ENCODE measurements at places on chromosomes 1 and 21. TPM values are rescaled to one million over a fixed set of nuclear protein-coding genes. Genes with fewer than 3 reads are reported as not detected.

The TTC22 gene
- total RNA-seq, result not detected

- no peak for DNase-seq
These were observed 93.2 kb downstream of the PRDM2 start for GRCh38 chr1:13793088-13793730.

DNA sequence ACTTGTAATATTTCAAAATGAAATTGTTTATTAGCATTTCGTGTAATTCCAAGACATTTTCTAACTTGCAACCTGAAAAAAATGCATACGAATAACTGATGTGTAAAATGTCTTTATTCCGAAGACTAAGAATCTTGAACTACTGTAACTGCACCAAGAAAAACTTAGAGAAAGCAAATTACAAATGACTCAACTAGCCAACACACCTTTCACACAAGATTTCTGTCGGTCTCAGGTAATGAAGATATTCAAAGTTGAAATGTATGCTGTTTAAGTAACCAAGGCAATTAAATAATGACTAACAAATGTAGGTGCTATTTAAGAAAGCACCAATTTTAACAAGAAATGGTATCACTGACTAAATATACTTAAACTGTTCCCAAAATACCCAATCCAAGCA is 2.1 kb downstream of the CLSTN1 start:
- no peak for DNase-seq

The SPRR2E gene
- not detected for total RNA-seq

DNA sequence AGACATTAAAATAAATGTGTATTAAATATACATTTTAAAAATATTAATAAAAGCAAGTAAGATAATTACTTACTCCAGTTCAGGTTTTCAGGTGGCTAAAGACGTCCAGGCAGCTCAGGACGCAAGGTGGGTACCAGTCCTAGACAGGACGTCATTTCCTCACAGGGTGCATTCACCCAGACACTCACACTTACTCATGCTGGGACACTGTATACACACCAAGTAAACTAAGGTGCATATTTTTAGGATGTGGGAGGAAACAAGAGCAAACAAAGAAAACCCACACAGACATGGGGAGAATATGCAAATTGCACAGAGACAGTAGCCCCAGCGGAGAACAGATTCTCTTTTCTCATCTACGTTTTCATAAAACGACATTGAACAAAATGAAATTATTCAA is 457.9 kb downstream of the BRINP3 start:
- DNase-seq, result no peak

The PDE4B gene
- total RNA-seq, result 156 TPM

- DNase-seq, result no peak
These were observed 23.8 kb upstream of the CSF1 start for GRCh38 chr1:109886827-109887226.
